Right ventricle myocardium superior (tissue), 1 donor: ENCODE measurements at places on chromosomes 2 and 18.

- no peak for DNase-seq
Measured at GRCh38 chr18:51153659-51154371, 43.7 kb downstream of the MEX3C start.

DNA sequence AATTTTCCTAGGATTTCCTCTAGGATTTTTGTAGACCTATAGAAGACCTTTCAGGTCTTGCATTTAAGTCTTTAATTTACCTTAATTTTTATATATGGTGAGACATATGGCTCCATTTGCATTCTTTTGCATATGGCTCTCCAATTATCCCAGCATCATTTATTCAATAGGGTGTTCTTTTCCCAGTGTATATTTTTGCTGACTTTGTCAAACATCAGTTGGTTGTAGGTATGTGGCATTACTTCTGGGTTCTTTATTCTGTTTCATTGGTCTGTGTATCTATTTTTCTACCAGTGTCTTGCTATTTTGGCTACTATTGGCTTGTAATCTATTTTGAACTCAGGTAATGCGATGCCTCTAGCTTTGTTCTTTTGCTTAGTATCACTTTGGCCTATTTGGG, 239.8 kb upstream of the CNTNAP5 start:
- DNase-seq: no peak

DNA sequence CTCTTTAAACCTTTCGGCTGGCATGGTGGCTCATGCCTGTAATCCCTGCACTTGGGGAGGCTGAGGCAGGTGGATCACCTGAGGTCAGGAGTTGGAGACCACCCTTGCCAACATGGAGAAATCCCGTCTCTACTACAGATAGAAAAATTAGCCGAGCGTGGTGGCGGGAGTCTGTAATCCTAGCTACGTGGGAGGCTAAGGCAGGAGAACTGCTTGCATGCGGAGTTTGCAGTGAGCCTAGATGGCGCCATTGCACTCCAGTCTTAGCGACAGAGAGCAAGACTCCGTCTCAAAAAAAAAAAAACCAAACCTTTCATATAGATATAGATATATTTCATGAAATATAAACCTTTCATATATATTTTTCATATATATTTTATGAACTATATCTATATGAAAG, 864.7 kb downstream of the TRIB2 start:
- no peak for DNase-seq

GRCh38 chr2:200614249-200614648, 28.4 kb downstream of the AOX1 start:
- DNase-seq: no peak

DNA sequence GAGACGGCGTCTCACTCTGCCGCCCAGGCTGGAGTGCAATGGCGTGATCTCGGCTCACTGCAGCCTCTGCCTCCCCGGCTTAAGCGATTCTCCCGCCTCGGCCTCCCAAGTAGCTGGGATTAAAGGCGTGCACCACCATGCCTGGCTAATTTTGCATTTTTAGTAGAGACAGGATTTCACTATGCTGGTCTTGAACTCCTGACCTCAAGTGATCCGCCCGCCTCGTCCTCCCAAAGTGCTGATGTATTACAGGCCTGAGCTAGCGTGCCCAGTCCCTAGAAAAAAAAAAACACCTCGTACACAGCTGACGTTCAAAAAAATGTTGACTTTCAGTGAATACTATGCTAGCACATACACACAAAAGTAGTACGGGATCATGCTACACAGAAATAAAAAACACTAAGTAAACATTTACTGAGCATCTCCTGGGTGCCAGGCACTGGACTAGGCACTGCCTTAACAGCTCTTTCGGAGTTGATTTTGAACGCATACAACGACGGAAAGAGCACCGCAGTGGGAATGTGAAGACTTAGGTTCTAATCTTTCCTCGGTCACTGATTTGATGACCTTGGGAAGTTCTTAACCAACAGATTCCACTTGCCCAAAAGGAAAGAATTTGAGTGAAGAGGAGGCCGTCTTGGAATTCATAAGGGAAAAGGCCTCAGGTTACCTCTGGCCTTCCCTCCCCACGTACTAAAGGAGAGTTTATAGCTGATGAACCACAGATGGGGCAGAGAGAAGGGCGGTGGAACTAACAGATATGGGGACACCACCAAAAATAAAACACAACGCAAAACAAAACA, 1.1 kb downstream of the DNAJC27 start:
- no peak for DNase-seq
